ENCODE measurements at places on chromosomes 13 and 19.

- DNase-seq: peak; percentile 70
Observed at GRCh38 chr13:49495783-49496762, at the start of gene PHF11. TSS of gene PHF11 (plus strand) at chr13:49495953. CDS start at chr13:49496002, 49 bp downstream.

GRCh38 chr19:18278521-18279265 lies 2.7 kb downstream of the JUND start:
- no peak for DNase-seq

- no peak for DNase-seq
Observed at GRCh38 chr13:112779856-112780604, 90.2 kb downstream of the ATP11A start.

DNA sequence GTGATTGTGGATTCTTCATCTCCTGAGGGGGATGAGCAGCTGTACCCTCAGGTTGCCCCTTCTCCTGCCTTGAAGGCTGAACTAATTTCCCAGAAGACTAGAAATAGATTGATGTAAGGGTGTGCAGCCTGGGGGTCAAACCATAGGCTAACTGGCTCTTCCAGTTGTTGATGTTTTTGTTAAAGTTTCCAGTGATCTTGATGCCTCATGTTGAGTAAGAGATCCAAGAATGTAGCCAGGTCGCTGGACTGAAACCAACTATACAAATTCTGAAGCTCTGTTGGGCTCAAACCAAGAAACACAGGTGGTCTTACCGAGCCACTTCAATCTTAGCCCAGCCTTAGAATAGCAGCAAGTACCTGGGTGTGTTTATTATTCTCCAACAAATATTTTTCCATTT lies 391.8 kb downstream of the KLF5 start:
- no peak for DNase-seq

GRCh38 chr13:99339736-99340397 lies 32.7 kb upstream of the GPR183 start:
- no peak for DNase-seq

DNA sequence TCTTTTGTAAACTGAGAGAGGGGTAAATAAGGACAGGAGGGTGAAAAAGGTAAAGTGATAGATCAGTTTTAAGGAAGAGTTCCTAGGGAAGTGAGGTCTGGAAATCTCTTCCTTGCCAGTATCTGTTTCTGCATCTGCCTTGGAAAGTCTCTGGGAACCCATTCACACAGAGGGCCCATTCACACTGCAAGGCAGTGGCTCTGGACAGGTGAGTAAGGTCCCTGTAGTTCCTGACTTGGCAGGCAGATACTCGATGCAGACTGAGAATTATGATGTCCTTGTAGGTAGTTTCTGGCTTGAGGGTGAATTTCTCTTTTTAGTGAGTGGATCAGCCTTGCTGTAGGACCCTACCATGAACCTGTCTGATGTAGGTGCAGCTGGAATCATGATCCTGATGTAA lies 293.3 kb downstream of the NALCN start:
- DNase-seq: no peak

DNA sequence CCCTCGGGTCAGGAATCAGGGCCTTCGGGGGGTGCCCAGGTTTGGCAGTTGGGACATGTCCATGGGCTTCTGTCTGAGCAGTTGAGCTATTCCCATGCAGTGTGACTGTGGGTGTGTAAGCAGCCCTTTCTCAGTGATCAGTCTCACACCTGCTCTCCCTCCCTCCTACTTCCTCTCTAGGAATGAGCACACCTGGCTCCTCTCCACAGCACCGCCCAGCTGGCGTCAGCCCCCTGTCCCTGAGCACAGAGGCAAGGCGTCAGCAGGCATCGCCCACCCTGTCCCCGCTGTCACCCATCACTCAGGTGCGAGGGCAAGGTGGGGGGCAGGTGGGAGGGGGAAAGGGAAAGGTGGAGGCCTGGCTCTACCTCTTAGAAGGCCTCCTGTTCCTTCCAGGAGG lies 25.9 kb downstream of the COMP start:
- DNase-seq: no peak

- no peak for DNase-seq
Observed at GRCh38 chr19:48628486-48629296, 8.5 kb downstream of the DBP start.

GRCh38 chr13:44726214-44726613 lies 150.1 kb upstream of the TSC22D1 start:
- DNase-seq: no peak

- no peak for DNase-seq
Observed at GRCh38 chr13:78137404-78138142, 218.9 kb upstream of the EDNRB start.

- no peak for DNase-seq
Observed at GRCh38 chr19:53883231-53883661, 1.2 kb downstream of the PRKCG start.

- no peak for DNase-seq
Observed at GRCh38 chr13:29384871-29385270, 210.6 kb downstream of the SLC7A1 start.

- DNase-seq: no peak
Observed at GRCh38 chr19:27935669-27936068, 1277.3 kb downstream of the UQCRFS1 start.

DNA sequence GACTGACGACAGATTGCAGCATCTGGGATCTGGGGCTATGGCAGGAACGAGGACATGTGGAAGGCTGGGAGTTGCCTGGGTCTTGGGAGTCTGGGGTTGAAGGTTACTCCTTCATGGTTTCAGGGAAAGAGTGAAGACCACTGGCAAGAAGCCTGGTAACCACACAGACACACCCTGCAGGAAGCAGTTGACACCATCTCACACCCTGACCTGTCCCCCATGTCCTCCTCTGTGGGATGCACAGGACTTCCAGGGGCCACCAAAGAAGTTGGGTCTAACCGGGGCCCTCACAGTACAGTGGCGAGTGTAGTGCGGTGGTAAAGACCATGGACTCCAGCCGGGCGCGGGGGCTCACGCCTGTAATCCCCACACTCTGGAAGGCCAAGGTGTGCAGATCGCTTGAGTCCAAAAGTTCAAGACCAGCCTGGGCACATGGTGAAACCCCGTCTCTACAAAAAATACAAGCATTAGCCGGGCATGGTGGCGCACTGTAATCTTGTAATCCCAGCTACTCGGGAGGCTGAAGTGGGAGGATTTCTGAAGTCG lies 10.6 kb upstream of the FFAR2 start:
- DNase-seq: no peak
